ENCODE measurements at places on chromosomes 2 and 18.

- DNase-seq = no peak
These were observed 103.2 kb downstream of the SLC8A1 start for GRCh38 chr2:40348665-40349064.

DNA sequence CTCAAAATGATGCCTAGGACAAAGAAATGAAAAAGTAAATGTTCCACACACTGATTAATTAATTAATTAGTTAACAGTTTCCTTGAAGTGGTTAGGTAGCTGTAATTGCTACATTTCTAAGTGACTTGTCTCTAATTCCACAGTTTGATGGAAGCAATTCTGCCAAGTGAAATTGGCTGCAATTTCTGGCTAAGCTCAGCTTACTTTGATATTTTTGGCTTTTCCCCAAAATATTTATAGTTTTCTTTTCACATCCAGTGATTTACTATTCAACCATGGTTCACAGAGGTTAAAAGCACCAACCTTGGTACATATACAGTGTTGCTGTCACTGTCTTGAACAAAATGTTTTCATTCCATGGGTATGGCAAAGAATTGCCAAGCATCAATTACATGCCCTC is 459.5 kb upstream of the CDH20 start:
- DNase-seq = no peak

GRCh38 chr18:48154828-48155227 is 224.4 kb upstream of the SMAD2 start:
- no peak for DNase-seq

DNA sequence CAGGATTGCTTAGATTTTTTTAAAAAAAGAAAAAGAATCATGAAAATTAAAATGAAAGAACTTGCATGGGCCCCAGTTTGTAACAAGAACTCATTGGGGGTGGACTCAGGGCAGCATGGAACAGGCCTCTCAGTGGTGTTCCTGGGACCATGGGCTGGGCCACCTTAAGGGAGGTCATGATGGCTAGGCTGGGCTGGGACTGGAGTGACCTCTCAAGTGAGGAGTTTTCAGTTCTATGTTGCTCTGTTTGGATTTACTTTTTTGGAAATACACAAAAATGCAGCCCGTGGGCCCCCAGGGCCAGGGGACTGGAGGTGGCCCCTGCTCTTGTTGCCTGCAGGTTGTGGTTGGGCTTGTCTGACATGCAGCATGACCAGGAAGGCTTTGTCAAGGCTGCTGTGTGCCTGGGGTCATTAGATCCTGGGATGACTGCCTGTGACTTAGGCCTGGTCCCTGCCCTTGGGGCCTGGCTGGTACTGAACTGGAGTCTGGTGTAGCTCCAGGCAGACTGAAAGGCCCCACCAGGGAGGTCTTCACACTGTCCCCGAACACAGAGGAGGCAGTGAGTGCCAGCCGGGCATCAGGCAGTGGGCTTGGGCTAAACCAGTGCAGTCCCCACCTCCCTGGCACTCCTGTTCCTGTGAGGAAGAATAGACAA is 115.6 kb downstream of the GLI2 start:
- DNase-seq = no peak

DNA sequence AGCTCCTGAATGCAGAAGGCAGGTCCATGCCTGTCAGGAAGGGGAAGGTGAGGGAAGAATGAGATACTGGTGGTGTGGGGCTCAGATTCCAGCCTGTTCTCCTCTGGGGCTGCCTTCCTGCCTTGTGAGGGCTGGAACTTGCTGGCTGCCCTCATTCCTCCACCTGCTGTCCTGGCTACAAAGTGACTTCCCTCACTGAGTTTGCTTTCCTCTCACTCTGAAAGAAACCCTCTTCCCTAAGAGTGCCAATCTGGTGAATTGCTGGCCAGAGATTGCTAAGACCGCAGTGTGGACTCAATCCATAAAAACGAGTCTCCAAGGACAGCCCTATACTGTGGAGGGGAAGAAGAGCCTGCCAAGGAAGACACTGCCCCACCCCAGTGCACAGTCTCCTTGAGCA is 664.4 kb upstream of the HS6ST1 start:
- DNase-seq = no peak

GRCh38 chr2:31163011-31163539 is 24.8 kb upstream of the GALNT14 start:
- DNase-seq = no peak

- DNase-seq = no peak
These were observed 9.9 kb downstream of the MOB1A start for GRCh38 chr2:74168739-74169138.

DNA sequence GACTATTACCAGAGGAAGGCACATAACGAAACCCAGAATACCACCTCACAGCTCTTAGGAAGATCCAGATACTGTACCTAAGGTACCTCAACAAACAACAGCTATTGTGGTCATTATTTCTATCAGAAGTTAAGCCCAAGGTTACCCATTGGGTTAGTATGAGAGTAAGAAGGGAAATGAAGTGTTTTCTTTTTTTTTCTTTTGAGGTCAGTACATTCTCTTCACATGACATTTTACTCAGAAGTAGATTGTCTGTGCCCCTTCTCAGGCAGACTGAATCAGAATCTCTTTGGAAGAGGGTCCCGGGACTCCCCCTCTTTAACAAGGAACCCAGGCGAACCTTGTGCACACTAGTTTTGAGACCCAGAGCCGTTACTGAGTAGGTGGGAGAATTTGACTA is 233.7 kb upstream of the CXCR4 start:
- DNase-seq = no peak

GRCh38 chr2:239288951-239289511 is 111.8 kb downstream of the HDAC4 start:
- DNase-seq = no peak

- DNase-seq = no peak
These were observed 110.6 kb upstream of the SLC35G4 start for GRCh38 chr18:11498821-11499220.

GRCh38 chr2:197760293-197760657 is 24.8 kb downstream of the BOLL start:
- no peak for DNase-seq

DNA sequence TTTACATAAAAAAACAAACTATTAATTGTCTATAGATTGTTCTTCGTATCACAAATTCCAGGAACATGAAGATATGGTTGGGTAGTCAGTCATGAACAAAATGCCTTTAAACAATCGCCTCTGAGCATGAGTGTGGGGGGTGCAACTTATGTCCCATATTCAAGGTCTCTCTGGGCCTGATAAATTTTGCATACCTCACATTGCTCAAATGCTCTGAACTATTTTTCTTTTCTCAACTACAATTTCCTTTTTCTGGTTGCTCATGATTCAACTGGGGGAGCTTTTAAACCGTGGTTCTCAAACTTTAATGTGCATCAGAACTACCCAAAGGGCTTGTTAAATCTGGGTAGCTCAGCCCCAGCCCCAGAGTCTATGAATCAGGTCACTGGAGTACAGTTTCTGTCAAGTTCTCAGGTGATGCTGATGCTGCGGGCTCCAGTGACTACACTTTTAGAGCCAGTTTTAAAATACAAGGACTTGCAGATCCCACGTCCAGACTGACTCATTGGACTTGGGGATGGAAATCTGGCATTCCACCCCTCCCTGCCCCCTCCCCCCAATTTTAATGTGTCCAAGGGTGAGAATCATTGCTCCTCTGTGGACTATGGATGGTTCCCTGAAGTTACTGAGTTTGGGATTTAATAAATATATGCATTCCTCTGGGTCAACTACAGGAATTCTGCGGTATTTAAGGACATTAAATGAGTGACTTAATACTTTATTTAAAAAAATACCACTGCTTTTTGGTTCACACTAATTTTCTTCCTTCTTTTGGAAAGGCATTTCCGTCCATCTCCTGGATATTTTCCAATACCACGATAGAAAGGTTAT is 1.5 kb upstream of the GPD2 start:
- no peak for DNase-seq

GRCh38 chr2:129820908-129821307 is 158.6 kb upstream of the RAB6C start:
- no peak for DNase-seq

DNA sequence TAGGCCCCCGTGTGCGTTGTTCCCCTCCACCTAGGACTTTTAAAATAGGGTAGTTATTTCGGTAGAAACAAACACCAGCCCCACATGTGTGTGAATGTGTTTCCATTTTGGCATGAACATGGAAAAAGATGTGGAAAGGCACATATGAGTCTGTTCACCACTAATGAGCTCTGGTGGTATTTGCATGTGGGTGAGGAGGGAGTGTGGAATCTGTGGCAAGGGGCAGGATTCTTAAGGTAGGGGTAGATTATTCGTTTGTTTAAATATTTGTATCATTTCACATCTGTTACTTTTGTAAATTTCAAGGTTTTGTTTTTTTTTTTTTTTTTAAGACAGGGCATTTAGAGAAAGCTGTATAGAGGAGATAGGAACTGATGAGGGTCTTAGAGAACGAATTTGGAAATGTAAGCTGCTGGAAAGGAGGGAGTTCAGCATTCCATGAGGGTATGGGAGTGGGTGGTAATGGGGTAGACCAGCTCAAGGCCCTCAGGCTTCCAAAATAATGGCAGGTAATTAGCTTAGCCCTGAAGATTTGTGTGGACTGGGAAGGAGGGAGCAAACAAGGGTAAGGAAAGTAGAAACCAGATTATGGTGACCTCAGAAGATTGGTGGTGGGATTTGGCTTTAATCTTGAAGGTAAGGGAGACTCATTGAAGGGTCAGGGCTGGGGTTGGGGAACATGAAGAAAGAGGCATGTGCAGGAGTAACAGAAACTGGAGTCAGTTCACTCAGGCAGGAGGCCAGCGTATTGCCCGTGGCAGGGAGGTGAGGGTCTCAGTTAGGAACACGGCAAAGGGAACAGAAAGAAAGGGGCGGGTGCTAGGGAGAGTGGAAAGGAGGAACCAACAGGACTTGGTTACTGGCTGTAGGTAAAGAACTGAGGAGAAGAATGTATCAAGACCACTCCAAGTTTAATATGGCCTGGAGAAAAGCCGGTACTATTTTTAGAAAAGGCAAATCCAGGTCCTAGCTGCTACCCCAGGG is 123.6 kb downstream of the PLB1 start:
- no peak for DNase-seq

- no peak for DNase-seq
These were observed 136.4 kb downstream of the SH3RF3 start for GRCh38 chr2:109265369-109265768.

DNA sequence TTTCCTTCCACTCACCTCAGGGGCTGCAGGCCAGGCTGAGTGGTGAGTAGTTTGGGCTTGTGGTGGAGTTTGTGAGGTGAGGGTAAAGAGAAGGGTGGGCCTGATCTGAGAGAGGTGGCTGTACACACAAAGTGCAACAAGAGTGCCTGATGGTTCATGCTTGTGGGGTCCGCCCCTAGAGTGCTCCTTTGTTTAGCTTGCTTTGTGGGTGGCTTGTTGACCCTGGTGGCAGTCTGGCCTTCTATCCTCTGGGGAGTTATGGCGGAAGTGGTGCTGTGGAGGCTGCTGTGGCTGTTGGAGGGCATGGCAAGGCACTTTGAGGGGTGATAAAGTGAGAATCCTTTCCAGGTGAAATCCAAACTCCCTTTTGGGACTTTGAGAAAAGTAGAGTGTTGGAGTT is 10.6 kb downstream of the UBE2F start:
- DNase-seq = no peak

DNA sequence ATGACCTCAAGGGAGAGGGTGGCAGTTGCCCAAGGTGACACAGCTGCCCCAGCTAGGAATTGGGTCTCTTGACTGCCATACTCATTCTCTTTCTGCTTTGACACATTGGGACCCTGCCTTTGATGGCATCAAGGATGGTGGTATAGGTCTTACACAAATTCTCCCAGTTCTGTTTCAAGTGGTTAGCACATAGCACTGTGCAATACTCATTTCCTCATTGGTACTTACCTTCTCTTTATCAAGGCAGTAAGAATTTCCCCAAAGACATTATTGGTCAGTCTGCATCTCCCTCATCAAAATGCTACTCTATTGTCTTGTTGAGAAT is 35.9 kb upstream of the CCDC93 start:
- DNase-seq = no peak

- DNase-seq = no peak
These were observed 2.7 kb downstream of the SKOR2 start for GRCh38 chr18:47248604-47249313.

DNA sequence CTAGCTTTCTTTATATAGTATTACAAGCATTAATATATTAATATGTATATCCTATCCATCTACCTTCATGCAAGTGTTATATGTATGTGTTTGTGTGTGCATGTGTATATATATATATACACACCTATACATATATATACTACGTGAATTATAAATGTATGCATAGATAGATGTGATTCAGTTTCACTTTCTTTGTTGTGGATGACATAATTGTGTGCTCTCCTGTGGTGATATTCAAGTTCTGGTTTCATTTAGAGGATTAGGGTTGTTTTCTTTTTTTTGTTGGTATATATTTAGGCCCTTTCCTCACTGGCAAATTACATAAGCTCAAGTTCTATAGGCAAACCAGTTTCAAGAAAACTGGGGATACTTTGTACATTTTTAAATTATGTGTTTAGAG is 225.7 kb upstream of the FANCL start:
- DNase-seq = no peak

- DNase-seq = peak; percentile 13
These were observed 78.0 kb downstream of the UPP2 start for GRCh38 chr2:158179660-158180059.

DNA sequence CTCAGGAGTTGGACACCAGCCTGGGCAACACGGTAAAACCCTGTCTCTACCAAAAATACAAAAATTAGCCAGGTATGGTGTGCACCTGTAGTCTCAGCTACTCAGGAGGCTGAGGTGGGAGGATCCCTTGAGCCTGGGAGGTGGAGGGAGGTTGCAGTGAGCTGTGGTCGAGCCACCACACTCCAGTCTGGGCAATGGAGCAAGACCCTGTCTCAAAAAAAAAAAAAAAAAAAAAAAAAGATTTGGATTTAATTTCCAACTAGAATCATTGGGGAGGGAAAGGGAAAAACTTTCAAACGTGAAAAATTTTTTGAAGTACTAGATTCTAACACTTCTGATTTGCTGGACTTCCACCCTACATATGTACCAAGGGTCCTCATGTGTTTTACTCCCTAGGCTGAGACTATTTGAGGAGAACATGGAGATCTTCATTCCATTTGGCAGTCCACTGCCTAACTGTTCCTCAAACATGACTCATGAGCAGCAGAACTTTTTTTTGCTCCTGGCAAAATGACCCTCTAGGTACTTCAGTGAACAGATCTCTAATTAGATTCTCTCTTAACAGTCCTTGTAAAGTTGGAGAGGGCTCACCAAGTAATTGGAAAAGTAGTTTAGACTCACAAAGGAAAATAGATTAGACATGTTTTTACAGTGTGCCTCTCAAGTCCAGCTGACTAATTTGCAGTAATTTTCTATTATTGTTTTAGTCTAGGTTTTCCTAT is 267.6 kb downstream of the METTL4 start:
- DNase-seq = no peak

- DNase-seq = no peak
These were observed 35.1 kb downstream of the TGFA start for GRCh38 chr2:70518557-70518956.

- no peak for DNase-seq
These were observed 13.3 kb downstream of the BCL2L11 start for GRCh38 chr2:111134055-111134454.

GRCh38 chr2:36658277-36658748 is 38.2 kb upstream of the VIT start:
- DNase-seq = no peak
